Nucleus accumbens (tissue), 56 donors: ENCODE measurements at places on chromosomes 6 and 20.

DNA sequence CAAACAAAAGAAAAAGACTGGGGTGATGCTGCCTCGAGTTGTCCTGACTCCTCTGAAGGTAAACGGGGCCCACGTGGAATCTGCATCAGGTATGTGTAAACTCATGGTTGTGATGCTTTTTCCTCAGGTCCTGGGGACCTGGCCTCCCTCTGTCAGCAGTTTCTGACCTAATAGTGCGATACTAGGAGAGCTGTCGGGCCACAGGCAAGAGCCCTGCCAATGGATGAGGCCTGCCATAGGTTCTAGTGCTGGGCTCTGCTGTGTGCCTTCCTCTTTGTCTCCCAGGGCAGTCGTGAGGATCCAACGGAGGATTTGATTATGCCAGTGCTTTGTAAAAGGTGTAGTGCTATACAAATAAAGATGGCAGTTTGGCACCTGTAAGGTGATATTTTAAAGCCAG is 71.2 kb downstream of the ASXL1 start:
- DNase-seq = no peak

GRCh38 chr6:42368181-42368580 is 83.5 kb downstream of the TRERF1 start:
- DNase-seq = no peak

DNA sequence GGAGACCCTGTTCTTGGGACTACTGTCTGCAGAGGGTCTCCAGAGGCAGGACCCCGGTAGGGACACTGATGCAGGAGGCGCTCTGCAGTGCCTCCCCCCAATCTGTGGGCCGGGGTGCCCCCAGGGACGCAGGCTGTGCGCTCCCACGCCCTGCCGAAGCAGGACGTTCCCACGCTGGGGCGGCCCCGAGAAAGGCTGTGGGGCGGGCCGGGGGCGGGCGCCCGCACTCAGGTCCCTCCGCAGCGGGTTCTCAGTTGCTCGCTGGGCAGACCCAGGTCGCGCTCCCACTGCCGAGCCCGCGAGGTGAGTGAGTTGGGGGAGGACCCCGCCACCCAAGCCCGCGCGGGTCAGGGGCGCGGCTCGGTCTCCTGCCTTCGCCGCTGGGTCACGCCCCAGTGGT is at the start of gene COX4I2:
Gene COX4I2 (plus strand): TSS at position 253 of the 400 bp plus-strand sequence. CDS start 1,106 bp downstream, outside the sequence.
- no peak for DNase-seq

GRCh38 chr6:38933426-38933825 is 115.2 kb upstream of the GLP1R start:
- no peak for DNase-seq

GRCh38 chr20:46135856-46136633 is 17.9 kb downstream of the CD40 start:
- DNase-seq = no peak

DNA sequence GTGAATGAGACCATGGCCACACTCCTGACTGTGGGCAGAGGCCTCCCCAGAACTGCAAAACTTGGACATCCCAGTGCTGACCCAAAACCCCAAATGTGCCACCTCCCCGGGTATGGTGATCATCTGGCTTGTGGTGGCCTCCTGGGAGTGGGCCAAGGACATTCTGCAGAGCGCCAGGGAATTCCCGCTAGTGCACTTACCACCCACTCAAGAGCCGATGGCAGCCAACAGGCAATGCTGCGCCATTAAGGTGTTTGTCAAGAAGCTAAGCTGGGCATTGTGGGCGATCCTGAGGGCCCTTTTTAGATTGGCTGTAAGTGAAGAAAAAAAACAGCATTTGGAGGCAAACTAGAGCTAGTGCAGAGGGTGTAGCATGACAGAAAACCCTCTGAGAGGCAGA is 9.4 kb downstream of the MMP24 start:
- no peak for DNase-seq

GRCh38 chr6:136014454-136015437 is 163.2 kb downstream of the PDE7B start:
- DNase-seq = no peak

GRCh38 chr6:20153194-20153593 is 59.1 kb downstream of the MBOAT1 start:
- DNase-seq = no peak

- DNase-seq = no peak
These were observed 74.6 kb downstream of the ATRN start for GRCh38 chr20:3545401-3545925.
